ENCODE measurements at places on chromosomes 5 and 9.

DNA sequence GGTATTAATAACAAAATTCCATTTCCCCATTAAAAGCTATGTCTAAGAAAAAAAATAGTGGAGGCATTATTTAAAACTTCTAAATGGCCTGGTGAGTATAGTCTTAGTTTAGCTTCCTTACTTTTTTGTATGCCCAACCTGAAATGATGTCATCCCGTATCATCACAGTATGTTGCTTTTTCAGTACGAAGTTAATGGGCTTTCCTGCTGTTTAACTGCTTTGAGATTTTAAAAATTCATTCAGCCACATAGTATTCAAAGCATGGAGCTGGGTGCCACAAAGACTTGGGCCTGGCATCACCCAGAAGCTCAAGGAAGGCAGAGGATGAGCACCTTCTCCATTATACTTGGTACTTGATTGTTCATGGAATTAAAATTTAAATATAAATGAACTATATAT lies 7.4 kb downstream of the F2RL2 start:
- ATAC-seq = no peak

DNA sequence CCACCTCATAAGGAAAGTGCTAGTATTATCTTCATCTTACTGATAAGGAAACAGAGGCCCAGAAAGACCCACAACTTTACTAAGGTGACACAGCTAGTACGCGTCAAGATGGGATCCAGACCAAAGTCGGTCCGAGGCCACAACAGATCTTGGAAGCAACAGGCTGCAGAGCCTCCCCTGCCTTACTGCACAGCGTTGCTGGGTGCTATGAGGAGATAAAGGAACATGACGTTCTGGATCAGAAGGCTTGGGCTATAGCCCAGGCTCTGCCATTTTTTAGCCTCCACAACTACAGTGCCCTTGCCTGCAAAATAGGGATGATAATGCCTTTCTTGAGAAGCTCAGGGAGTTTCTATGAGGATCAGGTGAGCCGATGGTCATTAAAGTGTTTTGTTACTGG lies 144.1 kb downstream of the NMUR2 start:
- ATAC-seq = no peak

- ATAC-seq = no peak
Measured at GRCh38 chr5:128163991-128164390, 80.4 kb downstream of the SLC12A2 start.

- no peak for ATAC-seq
Measured at GRCh38 chr5:10485142-10485795, 43.6 kb downstream of the ROPN1L start.

DNA sequence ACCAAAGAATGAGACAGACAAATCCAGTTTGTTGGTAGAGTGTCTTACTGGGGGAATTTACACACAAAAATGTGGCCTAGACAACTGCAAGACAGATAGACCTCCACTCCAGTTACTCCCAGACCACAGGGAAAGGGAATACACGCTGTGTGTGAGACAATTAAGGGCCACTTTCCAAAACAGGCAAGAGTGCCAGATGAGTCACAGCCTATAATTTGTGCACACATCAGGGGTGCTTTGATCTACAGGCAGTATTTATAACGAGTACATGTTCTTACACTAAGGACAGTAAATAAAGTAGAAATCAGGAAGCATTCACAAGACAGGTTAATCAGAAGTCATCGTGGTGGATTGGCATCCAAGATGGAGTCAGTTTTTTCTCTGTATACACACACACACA lies 114.8 kb downstream of the ZNF622 start:
- no peak for ATAC-seq

GRCh38 chr5:133611357-133612248 lies 738 bp downstream of the FSTL4 start:
- ATAC-seq = no peak

DNA sequence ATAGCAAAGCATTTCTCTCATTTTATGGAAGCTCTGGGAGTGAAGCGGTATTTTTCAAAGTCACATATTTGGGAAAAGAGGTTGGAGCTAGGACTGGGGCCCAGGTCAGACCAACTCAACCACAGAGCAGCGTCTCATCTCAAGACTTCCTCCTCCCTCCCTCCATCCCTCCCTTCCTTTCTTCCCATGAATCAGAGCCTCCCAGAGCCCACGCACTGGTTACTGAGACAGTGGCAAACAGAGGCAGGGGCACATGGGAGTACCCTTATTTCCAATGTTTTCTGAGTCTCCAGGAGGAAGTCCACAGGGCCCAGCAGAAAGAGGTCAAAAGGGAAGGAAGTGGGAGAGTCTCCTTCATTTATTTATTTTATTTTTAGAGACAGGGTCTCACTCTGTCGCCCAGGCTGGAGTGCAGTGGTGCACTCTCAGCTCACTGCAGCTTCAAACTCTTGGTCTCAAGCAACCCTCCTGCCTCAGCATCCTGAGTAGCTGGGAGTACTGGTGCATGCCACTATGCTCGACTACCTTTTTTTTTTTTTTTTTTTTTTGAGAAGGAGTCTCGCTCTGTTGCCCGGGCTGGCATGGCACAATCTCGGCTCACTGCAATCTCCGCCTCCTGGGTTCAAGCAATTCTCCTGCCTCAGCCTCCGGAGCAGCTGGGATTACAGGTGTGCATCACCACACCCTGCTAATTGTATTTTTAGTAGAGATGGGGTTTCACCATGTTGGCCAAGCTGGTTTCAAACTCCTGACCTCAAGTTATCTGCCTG lies 52.5 kb upstream of the CDKN2AIPNL start:
- ATAC-seq = no peak

- no peak for ATAC-seq
Measured at GRCh38 chr5:171207256-171207847, 101.7 kb upstream of the TLX3 start.

- no peak for ATAC-seq
Measured at GRCh38 chr5:139693676-139694364, 45.7 kb downstream of the CXXC5 start.

DNA sequence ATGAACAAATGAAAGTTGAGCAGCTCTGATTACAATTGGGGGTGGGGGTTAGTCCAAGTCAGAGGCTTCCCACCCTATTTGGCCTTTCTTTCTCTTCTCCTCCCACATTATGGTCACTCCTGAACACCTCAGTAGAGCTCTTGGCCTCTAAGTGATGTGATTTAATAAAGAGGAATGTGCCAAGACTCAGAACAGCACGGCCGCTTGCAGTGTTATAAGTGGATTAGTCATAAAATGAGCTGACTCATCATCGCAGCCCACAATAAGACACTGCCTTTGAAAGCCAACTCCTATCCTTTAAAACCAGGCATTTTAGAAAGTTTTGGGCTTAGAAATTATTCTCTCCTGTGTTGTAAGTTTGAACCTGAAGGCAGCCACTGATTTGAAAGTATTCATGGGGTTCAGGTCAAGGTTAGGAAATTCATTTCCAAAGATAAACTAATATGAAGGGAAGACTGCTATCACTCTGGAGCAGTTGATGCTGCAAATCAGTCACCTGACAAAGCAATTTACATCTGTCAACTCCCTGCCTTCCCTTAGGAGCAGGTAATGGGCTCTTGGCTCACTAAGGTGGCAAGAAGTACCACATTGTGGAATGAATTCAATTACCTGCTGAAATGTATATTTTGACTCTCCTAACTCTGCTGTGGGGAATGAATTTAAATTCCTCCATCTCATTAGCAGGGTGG lies 283.6 kb upstream of the NMUR2 start:
- ATAC-seq = no peak

DNA sequence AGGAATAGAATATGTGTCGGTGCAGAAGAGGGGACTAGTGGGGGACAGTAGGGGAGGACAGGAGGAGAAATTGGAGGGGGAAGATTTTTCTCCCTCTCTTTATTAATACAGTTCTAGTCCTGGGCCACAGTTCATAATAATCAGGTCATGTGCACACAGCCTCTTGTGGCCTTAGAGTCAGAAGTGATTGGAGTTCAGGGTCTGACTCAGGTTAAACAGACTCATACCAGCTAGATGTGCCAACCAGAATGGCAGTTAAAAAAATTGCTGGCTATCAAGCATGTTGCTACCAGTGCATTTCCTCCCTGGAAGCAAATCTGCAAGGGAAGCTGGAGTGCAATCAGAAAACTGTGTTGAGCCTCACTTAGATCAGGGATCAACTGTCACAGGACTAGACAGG lies 132.7 kb upstream of the MAP1B start:
- ATAC-seq = no peak

GRCh38 chr9:120944434-120944843 lies 17.8 kb upstream of the TRAF1 start:
- no peak for ATAC-seq

DNA sequence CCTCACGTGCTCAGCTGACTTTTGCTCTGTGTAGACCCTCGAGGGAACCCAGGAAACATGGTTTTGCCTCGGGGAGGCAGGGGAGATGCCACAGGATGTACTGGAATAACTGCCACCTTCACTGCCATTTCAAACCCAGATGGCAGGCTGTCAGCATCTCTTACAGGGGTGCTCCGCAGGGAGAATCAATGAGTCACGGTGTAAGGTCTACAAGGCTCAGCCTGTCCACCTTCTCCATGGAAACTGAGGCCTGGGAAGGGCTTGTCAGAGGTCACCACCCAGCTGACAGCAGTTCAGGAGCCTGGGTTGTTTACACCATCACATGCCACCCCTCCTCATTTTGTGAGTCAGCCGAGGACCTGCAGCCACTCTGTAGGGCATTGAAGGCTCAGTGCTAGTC lies 30.8 kb downstream of the DAB2IP start:
- ATAC-seq = no peak

- ATAC-seq = no peak
Measured at GRCh38 chr5:73895471-73895870, 269.5 kb downstream of the ARHGEF28 start.
